Common myeloid progenitor, CD34-positive (primary cell): ENCODE measurements at places on chromosomes 5 and 9.
A peak's percentile ranks its signal among the peaks of the same experiment; 100 is the strongest.

GRCh38 chr5:143019157-143019556 lies 249.0 kb downstream of the ARHGAP26 start:
- no peaks in the 10 kb centered on the region for H3K36me3 ChIP-seq
- H3K27me3 ChIP-seq: no peaks in the 10 kb centered on the region
- DNase-seq: no peak

- H3K4me3 ChIP-seq: no peak overlapping the region
- no peak for DNase-seq
- H3K36me3 ChIP-seq: no peaks in the 10 kb centered on the region
- peaks cover 11% of the 10 kb centered on the region for H3K4me1 ChIP-seq
- H3K27me3 ChIP-seq: no peaks in the 10 kb centered on the region
These were observed 52.9 kb downstream of the ZNF462 start for GRCh38 chr9:106915851-106916250.

- H3K27me3 ChIP-seq: no peaks in the 10 kb centered on the region
- no peak for DNase-seq
- no peaks in the 10 kb centered on the region for H3K36me3 ChIP-seq
- no peak overlapping the region for H3K27ac ChIP-seq
- H3K4me1 ChIP-seq: no peaks in the 10 kb centered on the region
These were observed 92.2 kb upstream of the CDH9 start for GRCh38 chr5:27130587-27130986.

DNA sequence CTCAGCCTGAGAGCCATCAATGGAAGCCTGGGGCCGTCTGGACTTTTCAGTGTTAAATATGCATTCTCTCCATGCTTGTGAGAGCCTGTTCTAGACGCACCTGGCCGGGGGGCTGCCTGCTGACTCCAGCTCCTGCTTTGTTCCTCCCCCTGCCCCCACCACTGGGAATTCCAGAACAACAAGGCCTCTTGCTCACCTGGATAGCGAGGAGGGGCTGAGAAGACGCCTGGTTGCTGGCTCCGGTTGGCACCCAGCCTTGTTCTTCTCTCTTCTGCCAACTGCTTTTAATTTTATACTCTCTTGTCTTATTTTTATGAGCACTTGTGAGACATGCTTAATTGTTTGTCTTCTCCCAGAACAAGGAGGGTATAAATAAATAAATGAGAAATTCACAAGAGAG lies 15.0 kb upstream of the RAPGEF1 start:
- H3K27ac ChIP-seq: no peak overlapping the region
- H3K4me3 ChIP-seq: no peak overlapping the region
- DNase-seq: no peak
- H3K36me3 ChIP-seq: no peaks in the 10 kb centered on the region
- peaks cover 2% of the 10 kb centered on the region for H3K4me1 ChIP-seq
- peaks cover 4% of the 10 kb centered on the region for H3K27me3 ChIP-seq

DNA sequence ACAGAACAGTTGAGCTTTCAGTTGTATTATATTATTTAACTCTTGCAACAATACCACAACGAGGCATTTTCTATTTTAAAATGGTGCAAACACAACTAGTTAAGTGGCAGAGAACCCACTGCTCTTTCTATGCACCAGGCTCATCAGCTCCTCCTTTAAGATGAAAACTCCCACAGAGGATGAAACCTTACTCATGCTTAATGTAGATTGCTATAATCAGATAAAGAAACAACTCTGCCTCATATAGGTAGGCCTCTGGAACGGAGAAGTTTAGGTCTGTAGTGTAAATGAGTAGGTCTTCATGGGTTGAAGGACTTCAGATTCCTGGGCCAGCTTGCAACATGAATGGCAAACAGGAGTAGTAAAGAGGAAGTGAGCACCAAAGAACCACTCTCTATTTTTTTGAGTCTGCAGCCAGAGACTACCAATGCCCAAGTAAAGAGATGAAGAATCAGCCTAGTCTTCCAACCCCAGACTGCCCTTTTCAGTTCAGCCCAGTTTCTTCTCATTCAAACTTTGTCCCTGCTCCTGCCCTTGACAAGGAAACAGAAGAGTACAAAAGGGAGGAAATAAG lies 33.9 kb downstream of the HACD4 start:
- no peaks in the 10 kb centered on the region for H3K4me1 ChIP-seq
- no peak overlapping the region for H3K27ac ChIP-seq
- no peak for DNase-seq
- no peaks in the 10 kb centered on the region for H3K27me3 ChIP-seq
- H3K4me3 ChIP-seq: no peak overlapping the region

GRCh38 chr5:74164725-74165235 lies 475.7 kb downstream of the ENC1 start:
- no peak for DNase-seq
- no peak overlapping the region for H3K27ac ChIP-seq
- no peak overlapping the region for H3K4me3 ChIP-seq

- no peaks in the 10 kb centered on the region for H3K27me3 ChIP-seq
- no peaks in the 10 kb centered on the region for H3K36me3 ChIP-seq
- H3K4me1 ChIP-seq: peaks cover 35% of the 10 kb centered on the region
- H3K27ac ChIP-seq: no peak overlapping the region
These were observed 315.5 kb downstream of the ADGRV1 start for GRCh38 chr5:90874066-90874465.

DNA sequence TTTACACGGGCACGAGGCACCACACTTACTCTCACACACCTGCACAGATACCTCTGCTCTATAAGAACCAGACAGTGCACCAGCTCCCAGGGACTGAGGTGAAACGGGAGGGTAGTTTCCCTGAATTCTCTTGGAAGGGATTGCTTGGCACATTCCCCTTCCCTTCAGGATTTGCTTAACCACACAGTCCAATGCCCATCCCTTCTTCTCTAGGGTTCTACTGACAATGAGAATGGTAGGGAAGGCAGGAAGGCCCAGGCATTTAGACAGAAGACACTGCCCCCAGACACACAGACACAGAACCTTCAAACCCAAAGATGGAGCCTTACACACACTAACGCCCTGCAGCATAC lies 704 bp upstream of the LHX6 start:
- no peaks in the 10 kb centered on the region for H3K27me3 ChIP-seq
- no peaks in the 10 kb centered on the region for H3K36me3 ChIP-seq
- DNase-seq: no peak

GRCh38 chr5:39947657-39948056 lies 522.9 kb upstream of the DAB2 start:
- peak; percentile 27 for DNase-seq
- no peak overlapping the region for H3K4me3 ChIP-seq
- no peaks in the 10 kb centered on the region for H3K36me3 ChIP-seq
- no peaks in the 10 kb centered on the region for H3K4me1 ChIP-seq
- no peaks in the 10 kb centered on the region for H3K27me3 ChIP-seq

DNA sequence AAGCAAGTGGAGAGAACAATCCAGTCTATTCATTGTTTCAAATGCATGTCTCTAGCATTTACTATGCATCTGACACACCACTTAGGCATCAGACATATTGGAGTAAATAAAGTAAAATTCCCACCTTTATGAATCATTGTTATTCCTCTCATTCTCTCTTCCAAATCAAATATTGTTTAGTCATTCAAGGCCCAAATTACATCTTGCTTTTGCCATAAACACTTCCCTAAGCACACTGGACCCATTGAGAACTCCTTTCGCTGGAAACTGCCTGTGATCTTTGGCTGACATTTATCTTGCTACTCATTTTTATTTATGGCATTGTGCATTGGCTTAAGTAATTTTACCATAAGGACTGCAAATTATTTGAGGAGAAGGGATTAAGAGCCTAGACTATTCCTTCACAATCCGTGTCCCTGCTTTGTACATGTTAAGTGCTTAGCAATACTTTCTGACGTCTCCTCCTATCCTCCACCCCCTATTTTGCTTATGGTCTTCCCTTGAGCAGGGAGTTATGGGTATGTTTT lies 7.4 kb downstream of the C5orf46 start:
- DNase-seq: no peak
- no peak overlapping the region for H3K4me3 ChIP-seq
- H3K27ac ChIP-seq: no peak overlapping the region
- H3K4me1 ChIP-seq: no peaks in the 10 kb centered on the region

GRCh38 chr5:157115012-157115411 lies 6.2 kb upstream of the HAVCR2 start:
- H3K4me3 ChIP-seq: no peak overlapping the region
- no peaks in the 10 kb centered on the region for H3K36me3 ChIP-seq
- H3K27me3 ChIP-seq: no peaks in the 10 kb centered on the region
- H3K27ac ChIP-seq: no peak overlapping the region
- DNase-seq: no peak

DNA sequence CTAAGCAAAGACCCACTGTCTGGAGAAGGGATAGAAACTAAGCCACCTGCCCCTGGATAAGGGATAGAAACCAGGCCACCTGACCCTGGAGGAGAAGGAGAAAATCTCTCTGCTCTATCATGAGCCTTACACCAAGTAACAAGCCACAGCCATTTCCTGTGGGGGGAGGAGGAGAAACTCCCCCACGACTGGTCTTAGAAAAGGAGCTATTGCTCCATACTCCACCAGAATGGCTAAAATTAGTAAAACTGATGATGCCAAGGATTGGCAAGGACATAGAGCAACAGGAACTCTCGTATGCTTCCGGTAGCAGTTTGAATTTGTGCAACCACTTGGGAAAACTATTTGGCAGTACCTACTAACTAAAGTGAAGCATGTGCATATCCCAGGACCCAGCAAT lies 70.8 kb downstream of the ACTL7B start:
- no peaks in the 10 kb centered on the region for H3K36me3 ChIP-seq
- no peak overlapping the region for H3K27ac ChIP-seq
- H3K27me3 ChIP-seq: no peaks in the 10 kb centered on the region
- peak; percentile 17 for DNase-seq
- H3K4me1 ChIP-seq: peaks cover 43% of the 10 kb centered on the region
- H3K4me3 ChIP-seq: no peak overlapping the region

DNA sequence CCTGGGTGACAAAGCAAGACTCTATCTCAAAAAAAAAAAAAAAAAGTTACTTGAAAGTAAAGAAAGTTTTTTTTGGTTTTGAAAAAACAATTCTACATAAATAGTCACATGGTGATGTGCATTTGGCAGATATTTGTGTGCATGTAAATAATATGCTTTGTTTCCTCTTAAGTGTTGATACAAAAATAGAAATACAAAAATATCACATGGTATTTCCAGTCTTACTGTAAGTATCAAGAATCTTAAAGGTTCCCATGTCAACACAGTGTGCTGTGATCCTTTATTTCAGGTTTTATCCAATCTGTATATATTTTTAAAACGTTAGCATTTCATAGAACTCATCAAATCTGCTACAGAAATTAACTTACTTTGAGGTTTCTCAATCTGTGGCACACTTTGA lies 521.9 kb downstream of the TLE4 start:
- H3K4me1 ChIP-seq: no peaks in the 10 kb centered on the region
- no peaks in the 10 kb centered on the region for H3K36me3 ChIP-seq
- no peak overlapping the region for H3K4me3 ChIP-seq
- no peak overlapping the region for H3K27ac ChIP-seq
- no peaks in the 10 kb centered on the region for H3K27me3 ChIP-seq

DNA sequence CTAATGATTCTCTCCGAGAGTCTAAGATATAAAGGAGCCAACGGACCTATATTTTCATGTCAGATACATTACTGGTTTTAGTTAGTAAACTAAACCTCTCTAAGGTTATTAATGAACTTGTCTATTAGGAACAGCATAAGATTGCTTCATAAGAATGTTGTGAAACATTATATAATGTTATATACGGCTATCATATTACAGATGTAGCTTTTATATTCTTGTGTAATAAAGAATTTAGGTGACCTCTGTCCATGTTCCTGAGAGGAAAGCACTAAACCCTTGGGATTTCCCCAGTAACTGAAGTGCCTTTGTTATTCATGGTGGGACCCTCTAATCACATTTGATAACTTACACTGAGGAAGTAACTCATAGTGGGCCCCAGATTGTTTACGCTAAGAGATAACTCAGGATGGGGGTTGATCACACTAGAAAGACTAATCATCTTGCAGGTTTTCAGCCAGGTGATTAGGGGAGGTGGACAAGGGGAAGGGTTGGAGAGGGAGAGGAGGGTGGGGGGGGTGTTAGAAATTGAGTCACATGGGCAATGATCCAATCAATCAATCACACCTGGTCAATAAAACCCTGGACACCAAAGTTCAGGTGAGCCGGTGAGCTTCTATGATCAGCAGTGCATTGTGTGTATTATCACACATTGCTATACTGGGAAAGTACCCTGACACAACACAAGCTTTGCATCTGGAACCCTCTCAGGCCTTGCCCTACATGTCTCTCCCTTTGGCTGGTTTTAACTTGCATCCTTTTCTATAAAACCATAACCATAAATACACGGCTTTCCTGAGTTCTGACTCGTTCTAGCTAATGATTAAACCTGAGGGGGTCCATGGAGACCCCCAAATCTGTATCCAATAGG lies 25.8 kb downstream of the ECPAS start:
- DNase-seq: no peak
- H3K4me3 ChIP-seq: no peak overlapping the region
- H3K36me3 ChIP-seq: peaks cover 5% of the 10 kb centered on the region
- no peaks in the 10 kb centered on the region for H3K27me3 ChIP-seq

- H3K36me3 ChIP-seq: no peaks in the 10 kb centered on the region
- no peak overlapping the region for H3K27ac ChIP-seq
- DNase-seq: peak; percentile 33
- no peaks in the 10 kb centered on the region for H3K27me3 ChIP-seq
- no peak overlapping the region for H3K4me3 ChIP-seq
- no peaks in the 10 kb centered on the region for H3K4me1 ChIP-seq
These were observed 81.9 kb downstream of the TNC start for GRCh38 chr9:115035841-115036612.

GRCh38 chr9:109139851-109140250 lies 20.1 kb upstream of the TMEM245 start:
- H3K36me3 ChIP-seq: no peaks in the 10 kb centered on the region
- no peaks in the 10 kb centered on the region for H3K4me1 ChIP-seq
- no peak for DNase-seq
- H3K27me3 ChIP-seq: no peaks in the 10 kb centered on the region
- H3K27ac ChIP-seq: no peak overlapping the region
- H3K4me3 ChIP-seq: no peak overlapping the region

- H3K36me3 ChIP-seq: no peaks in the 10 kb centered on the region
- H3K4me1 ChIP-seq: peaks cover 60% of the 10 kb centered on the region
- no peak overlapping the region for H3K27ac ChIP-seq
- peaks cover 7% of the 10 kb centered on the region for H3K27me3 ChIP-seq
These were observed 5.6 kb downstream of the HRH2 start for GRCh38 chr5:175663186-175664184.

DNA sequence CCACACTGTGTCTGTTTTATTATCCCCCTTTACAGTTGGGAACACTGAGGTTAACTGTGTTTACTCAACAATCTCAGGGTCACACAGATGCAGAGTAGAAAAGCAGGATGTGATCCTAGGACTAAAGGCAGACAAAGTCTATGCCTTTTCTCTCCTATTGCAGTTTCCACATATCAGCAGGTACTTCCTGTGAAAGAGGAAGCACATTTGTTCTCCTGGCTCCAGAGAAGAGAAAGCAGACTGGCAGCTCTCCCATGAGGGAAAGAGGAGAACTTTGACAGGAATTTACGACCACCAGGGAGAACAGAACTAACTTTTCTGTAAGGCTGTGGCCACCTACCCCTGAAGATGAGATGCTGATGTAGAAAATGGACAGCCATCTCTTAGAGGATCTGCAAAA lies 84.2 kb upstream of the TNC start:
- no peaks in the 10 kb centered on the region for H3K27me3 ChIP-seq
- no peaks in the 10 kb centered on the region for H3K36me3 ChIP-seq
- H3K27ac ChIP-seq: no peak overlapping the region
- no peak for DNase-seq
- H3K4me3 ChIP-seq: no peak overlapping the region
- H3K4me1 ChIP-seq: no peaks in the 10 kb centered on the region
